ENCODE measurements at places on chromosomes 12 and 14.

DNA sequence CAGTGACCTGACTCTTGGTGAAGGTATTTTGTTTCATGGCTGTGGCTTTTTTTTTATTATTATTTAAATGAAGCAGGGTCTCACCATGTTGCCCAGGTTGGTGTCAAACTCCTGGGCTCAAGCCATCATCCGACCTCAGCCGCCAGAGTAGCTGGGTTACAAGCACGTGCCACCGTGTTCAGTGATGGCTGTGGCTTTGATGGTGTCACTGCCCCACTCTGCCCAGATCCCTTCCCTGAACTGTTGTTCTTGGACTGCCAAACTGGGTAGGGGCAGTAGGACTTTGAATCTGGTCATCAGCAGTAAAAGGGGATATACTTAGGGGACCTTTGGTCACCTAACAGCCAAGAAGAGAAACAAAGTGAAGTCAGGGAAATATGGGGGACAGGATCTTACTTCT lies 19.4 kb downstream of the B4GALNT3 start:
- DNase-seq, result no peak

- DNase-seq, result no peak
Measured at GRCh38 chr14:73269729-73270531, 32.6 kb downstream of the PAPLN start.

- no peak for DNase-seq
Measured at GRCh38 chr14:75186953-75187352, 10.5 kb upstream of the TMED10 start.

- DNase-seq, result no peak
Measured at GRCh38 chr12:128467882-128468281, 200.9 kb downstream of the TMEM132C start.

DNA sequence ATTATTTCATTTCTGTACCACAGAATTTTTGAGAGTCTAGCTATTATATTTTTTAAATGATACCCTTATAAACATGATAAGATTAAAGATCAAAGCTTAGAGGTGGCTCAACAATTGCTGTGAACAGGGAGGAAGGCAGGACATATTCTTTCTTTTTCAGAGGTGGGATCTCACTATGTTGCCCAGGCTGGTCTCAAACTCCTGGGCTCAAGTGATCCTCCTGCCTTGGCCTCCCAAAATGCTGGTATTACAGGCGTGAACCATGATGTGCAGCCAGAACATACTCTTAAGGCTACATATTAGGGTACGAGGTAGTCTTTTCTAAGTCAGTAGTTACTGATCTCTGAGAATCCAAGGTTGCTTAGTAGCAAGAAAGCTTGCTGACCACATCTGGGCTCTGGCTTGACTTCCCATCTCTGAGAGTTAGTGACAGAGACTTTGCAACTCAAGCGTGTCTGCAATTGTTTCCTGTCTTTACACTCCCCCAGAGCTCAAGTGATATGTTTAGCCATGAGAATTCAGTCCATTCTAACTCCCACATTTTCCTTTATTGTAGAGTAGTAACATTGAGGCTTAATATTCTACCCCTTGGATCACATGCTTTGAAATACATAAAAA lies 8.6 kb downstream of the RAB5B start:
- no peak for DNase-seq

DNA sequence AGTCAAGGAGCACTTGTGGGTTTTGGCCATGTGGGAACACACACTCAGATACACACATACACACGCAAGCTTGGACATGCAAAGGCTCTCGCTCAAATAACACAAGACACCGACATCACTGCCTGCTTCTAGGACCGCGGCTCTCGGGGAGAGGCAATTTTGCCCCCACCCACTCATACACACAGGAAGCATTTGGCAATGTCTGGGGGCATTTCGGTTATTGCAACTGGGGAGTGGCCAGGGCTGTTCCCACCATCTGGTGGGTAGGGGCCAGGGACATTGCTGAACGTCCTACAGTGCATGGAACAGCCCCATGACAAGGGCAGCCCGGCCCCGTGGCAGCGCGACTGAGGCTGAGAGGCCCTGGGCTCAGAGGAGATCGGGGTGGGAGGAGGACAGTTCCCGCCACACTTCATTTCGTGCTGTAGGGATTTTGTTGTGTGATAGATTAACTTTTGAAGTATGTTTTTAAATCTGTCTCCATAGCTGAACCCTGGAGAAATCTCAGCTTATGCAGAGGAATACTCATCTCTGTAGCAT lies 35.6 kb downstream of the RIMBP2 start:
- DNase-seq, result no peak

GRCh38 chr12:75560167-75560566 lies 48.8 kb upstream of the KRR1 start:
- DNase-seq, result no peak

- DNase-seq, result no peak
Measured at GRCh38 chr12:113333877-113334785, 778 bp downstream of the SLC8B1 start.

- no peak for DNase-seq
Measured at GRCh38 chr12:49261721-49262120, 3.2 kb upstream of the TUBA1C start.

- no peak for DNase-seq
Measured at GRCh38 chr12:94621662-94622359, 28.5 kb downstream of the TMCC3 start.

DNA sequence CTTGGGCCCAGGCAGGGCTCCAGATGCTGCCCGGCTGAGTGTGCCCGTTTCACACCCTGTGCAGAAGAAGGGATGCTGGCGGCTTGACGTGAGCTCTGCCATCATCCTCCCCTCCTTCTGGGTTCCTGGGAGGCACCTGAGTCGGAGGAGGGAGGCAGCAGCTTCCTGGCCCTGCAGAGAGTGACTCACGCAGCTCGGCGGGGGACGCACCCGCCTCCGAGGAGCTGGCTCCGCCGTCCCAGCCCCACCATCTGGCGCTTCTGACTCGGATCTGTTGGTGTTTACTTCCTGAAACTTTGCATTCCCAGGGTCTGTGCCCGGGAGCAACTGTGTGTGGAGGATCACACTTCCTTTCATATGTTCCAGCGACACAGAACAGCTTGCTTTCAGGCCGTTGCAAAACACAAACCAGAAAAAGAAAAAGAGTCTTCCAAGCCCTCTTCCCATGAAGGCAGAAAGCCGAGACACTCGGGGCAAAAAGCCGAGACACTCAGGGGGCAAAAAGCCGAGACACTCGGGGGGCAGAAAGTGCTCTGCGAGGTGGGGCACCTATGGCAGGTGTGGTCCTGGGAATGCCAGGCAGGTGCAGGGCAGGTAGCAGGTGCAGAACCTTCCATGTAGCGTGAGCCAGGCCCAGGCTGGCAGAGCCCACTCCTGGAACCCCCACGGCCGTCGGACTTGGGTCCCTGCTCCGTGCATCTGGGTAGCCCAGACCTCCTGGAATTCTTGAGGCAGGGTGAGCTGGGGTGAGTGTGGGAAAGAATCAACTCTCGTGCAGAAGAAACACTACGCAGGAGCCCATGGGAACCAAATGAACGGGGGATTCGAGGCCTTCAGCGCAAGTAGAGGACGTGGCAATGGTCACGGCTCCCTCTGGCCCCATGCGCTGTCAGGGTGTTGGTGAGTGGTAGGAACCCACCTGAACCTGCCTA lies 27.6 kb upstream of the GALNT9 start:
- DNase-seq, result no peak

DNA sequence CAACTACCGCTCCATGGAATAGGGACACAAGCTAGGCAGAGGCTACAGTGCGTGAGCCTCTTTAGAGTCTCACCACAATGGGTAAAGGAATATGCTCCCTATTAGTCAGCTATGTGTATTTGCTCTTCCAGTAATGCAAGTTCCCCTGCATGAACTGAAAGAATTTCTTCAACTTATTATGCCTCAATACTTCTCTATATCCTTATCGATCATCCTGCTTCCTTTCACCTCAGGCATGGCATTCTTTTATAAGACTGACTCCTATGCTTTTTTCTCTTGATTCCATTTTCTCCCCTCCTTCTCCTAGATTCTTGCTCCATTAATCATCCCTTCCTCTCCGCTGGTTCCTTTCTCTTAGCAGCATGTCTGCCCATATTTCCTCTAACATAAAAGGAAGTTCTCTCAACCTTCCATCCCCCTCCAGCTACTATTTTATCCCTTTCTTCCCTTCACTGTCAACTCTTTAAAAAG lies 94.5 kb upstream of the CPM start:
- no peak for DNase-seq

DNA sequence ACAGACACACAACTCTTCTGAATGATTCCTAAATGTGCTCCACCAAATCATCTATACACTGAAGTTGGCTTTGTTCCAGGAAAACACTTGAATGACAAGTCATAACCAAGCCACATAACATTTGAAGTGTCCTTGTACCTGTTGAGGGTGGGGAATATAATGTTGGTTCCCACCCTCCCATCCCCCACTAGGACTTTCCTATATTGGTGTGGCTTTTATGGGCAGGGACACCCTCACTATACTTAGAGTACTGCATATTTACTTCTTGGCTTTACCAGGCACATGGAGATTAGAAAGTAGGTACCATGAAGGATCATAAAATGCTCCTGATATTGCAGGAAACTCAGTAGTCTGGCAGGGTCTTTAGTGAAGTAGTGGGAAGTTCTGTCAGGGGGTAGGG lies 9.7 kb upstream of the BHLHE41 start:
- no peak for DNase-seq

DNA sequence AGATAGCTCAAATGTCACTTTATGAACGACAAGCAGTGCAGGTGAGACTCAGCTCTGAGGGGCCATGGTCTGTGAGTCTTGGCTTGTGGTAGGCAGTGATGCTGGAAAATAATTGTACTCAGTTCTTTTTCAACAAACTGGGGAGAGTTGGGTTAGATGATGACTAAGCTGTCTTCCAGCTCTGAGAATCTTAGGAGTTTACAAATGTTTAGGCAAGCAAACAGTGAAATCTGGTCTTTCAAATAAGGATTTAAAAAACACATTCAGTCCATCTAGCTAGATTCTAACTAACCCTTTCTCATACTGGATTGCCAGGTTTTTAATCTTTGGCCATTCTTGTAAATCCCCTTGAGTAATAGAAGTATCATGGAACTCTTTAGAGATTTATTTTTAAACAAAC lies 3.4 kb downstream of the PHC1 start:
- no peak for DNase-seq

GRCh38 chr14:75627406-75627805 lies 33.3 kb downstream of the ERG28 start:
- no peak for DNase-seq

DNA sequence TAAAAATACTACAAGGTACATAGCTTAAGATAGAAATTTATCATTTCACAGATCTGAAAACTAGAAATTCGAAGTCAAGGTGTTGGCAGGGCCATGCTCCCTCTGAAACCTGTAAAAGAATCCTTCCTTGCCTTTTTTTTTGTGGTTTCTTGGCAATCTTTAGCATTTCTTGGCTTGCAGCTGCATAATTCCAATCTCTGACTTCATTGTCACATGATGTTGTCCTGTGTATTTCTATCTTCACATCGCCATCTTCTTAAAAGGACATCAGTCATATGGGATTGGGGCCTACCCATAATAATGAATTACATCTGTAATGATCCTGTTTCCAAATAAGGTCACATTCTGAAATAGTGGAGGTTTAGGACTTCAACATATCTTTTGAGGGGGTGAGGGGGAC lies 250.4 kb downstream of the TMTC2 start:
- DNase-seq, result no peak

GRCh38 chr12:1532375-1533165 lies 61.8 kb downstream of the FBXL14 start:
- no peak for DNase-seq

DNA sequence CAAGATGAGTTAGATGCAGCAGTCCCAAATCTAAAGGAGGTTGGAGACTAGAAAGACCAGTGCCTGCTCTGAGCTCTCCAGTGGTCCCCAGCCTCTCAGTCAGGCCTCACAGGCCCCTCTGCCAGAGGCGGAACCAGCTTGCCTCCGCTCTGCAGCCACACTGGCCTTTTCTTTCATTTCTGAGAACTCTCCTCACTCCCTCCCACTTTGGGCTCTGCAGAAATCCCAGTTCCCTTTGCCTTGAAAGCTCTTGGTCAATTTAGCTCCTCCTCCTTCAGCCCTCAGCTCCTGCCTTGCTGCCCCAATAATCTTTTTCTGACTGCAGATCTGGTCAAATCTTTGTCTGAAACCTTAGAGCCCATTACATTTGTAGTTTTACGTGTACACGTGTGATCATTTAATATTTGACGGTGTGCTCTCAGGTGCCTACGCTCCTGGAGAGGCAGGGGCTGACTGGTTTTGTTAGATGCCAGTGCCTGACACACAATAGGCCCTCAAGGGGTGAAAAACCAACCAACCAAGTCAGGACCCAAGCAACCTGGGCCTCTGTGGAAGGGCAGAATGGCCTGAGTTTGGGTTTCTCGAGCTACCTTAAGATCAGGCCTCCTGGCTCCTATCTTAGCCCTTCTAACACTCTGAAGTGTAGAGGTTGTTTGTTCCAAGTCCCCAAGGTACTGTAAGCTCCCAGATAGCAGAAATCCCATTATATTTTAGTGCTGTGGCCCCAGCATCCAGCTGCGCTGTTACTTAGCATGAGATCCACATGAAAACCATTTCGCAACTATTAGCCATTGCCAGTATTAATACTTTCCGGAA lies 1.1 kb upstream of the NUDT4 start:
- no peak for DNase-seq

DNA sequence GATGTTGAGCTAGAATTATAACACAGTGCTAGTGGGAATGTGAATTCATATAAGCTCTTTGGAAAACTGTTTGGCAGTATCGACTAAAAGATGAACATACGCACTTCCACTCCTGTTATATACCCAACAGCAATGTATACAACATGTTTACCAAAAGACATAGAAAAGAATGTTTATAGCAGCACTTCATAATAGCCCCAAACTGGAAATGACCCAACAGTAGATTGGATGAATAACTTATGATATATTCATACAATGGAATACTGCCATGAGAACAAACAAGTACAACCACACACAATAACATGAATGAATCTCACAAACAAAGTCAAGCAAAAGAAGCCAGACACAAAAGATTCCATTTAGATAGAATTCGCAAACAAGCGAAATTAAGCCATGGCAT lies 28.5 kb upstream of the CDKN3 start:
- no peak for DNase-seq

GRCh38 chr12:127685931-127686330 lies 581.0 kb upstream of the TMEM132C start:
- DNase-seq, result no peak

- DNase-seq, result no peak
Measured at GRCh38 chr12:69514845-69515244, 44.7 kb downstream of the FRS2 start.

GRCh38 chr14:92657457-92658142 lies 90.8 kb downstream of the LGMN start:
- no peak for DNase-seq

DNA sequence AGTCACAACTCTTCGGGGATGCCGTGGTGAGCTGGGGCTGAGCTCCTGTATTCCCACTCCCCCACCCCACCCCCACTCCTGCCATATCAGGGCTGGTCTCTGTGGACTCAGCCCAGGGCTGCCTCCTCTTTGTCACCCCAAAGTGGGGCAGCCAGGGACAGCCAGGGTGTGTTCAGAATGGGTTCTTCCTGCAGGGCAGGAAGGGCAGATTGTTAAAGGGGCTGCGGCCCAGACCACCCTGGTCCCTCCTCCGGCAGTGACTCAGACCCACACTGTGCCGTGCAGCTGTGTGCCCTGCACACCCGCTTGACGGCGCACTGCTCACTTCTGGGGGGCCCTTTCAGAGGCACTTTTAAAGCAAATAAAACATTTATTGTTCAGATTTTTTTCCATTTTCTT lies 9.3 kb downstream of the SLC48A1 start:
- DNase-seq, result no peak

- DNase-seq, result no peak
Measured at GRCh38 chr12:65643171-65643570, 181.1 kb upstream of the HMGA2 start.

Measured in HS-27A (cell line).